ENCODE measurements at places on chromosomes 12 and 14.

GRCh38 chr12:7207866-7208625, 18.6 kb downstream of the PEX5 start:
- DNase-seq: no peak

GRCh38 chr12:3193755-3194154, 116.6 kb downstream of the TSPAN9 start:
- no peak for DNase-seq

- peak; percentile 36 for DNase-seq
Observed at GRCh38 chr12:109134186-109134917, 18.0 kb downstream of the ACACB start.

- no peak for DNase-seq
Observed at GRCh38 chr12:23721268-23721667, 228.2 kb downstream of the SOX5 start.

- DNase-seq: peak; percentile 41
Observed at GRCh38 chr12:79689061-79689476, 1.7 kb downstream of the PAWR start.

DNA sequence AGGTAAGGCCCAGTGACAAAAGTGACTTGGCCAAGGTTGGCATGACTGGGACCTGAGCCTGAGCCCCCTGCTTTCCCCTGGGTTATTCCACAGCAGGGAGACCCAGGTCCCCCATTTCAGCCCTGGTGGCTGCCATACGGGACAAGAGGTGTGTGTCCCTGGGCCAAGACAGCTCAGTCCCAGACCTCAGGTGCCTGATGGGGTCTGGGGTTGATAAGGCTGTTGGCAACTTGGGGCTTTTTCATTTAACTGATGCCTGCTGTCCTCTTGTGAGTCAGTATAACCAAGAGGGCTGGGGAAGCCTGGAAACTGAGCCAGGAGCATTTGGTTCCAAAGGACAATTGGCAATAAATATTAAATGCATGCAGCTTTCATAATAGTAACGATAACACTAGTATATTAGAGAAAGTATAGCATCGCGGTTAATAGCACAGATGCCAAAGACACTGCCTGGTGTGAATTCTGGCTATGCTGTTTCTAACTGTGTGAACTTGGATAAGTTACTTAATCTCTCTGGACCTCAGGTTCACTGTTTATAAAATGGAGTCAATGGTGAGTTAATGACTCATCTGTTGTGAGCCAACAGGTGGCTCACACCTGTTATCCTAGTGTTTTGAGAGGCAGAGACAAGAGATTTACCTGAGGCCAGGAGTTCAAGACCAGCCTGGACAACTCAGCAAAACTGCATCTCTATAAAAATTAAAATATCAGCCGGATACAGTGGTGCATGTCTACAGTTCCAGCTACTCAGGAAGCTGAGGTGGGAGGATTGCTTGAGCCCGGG, 898 bp downstream of the SDSL start:
- DNase-seq: no peak

GRCh38 chr12:77685112-77685511, 145.6 kb upstream of the NAV3 start:
- peak; percentile 77 for DNase-seq

DNA sequence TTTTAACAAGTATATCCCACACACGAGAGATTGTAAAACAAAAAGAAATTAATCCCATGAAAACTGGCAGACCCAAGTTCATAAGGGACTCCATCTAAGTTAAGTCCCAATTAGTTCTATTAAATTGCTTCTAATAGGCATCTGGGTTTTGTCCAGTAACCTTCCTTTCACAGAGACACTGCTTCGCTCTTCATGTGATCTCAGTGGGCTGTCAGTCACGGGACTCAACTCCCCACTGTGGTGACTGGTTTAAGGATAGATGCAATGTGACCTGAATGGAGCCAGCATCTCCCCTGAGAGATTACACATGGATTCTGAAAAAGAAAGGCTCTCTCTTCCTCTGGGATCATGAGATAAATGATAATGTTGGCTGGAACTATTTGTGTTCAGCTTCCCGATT, 96.4 kb downstream of the GAS2L3 start:
- DNase-seq: no peak

GRCh38 chr12:4197922-4198763, 75.4 kb upstream of the CCND2 start:
- no peak for DNase-seq

DNA sequence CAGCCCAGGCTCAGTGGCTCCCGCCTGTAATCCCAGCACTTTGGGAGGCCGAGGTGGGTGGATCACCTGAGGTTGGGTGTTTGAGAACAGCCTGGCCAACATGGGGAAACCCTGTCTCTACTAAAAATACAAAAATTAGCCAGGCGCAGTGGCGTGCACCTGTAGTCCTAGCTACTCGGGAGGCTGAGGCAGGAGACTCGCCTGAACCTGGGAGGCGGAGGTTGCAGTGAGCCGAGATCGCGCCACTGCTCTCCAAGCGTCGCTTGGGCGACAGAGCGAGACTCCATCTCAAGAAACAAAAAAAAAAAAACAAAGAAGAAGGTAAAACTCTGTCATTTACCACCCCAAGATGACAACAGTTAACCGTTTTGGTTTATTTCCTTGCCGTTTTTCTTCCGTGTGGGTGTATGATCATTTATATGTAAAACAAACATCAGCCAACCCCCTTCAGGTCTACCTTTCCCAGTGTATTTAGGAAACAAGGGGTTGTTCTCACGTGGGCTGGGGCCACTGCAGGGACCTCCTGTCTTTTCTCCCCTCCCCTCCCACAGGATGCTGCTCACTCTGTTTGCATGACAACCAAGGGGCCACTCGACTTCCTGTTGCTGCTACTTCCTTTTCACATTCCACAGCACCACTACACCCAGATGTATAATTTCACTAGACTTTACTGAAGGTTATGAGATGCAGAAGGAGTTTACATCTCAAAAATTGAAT, 13.6 kb downstream of the TTC9 start:
- DNase-seq: no peak

DNA sequence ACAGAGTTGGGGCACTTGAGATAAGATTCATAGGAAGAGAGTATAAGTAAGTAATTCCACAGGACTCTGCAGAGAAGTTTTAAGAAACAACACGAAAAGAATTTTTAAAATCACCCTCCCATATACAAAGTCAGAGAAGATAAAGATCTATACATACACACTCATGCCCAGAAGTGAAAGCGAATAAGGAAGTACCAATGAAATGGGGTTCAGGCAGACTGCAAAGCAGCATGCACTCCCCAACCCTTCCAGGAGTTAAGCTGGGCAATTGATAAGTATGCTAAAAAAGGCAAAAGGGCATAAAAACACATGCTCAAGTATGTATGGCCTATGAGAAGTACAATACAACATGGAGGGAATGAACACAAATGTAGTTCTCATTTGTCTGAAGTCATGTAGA, 246.2 kb upstream of the GRIP1 start:
- DNase-seq: no peak

DNA sequence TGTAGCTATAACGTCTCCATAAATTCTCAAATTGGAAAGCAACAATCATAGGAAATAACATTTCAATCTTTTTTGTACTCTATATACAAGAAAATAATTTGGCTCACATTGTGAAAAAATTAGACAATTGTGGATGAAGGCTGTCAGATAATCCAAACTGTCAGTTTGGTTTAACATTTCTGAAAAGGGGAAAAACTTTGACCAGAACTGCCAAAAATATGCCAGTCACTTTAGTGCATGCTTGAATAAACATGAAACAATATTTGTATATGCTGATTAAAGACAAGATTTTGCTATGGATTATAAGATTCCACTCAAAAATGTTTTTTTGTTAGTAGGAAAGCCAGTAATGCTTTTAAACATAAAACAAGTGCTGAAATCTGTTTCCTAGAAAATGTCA, 38.9 kb downstream of the CCDC59 start:
- DNase-seq: no peak

- no peak for DNase-seq
Observed at GRCh38 chr12:69129564-69129963, 109.8 kb upstream of the CPSF6 start.

GRCh38 chr12:14387219-14387871, 21.9 kb downstream of the ATF7IP start:
- DNase-seq: no peak

GRCh38 chr14:77124345-77125280, 17.0 kb downstream of the ZDHHC22 start:
- DNase-seq: peak; percentile 62

DNA sequence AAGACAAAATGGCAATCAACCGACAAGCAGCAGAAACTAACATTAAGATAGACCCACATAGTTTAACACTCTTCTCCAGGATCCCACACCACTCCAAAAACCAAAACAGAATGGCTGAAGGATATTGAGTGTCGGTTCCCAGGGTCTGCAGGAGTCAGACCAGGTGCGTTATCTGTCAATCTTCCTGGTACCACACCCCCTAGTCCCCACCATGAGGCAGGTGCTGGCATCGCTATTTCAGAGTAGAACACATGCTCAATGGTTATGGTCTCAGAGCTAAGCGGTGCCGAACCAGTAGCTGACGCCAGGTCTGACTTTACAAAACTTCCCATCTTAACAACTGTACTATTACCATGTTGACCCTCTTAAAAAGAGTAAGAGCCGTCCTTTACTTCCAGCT, 10.2 kb downstream of the STX2 start:
- no peak for DNase-seq

DNA sequence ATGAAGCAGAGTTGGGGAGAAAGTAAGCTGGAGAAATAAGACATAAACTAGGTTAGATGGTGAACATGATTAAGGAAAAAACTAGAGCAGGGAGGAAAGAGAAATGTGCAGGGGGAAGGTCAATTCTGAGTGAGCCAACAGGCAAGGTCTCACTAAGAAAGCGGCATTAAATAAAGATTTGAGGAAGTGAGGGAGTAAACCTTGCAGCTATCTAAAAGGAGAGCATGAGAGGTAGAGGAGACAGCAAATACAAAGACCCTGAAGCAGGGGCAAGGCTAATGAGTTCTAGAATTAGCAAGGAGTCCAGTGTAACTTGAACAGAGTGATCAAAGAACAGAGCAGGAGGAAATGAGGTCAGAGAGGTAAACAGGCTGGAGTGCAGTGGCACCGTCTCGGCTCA, 4.4 kb upstream of the SOCS2 start:
- no peak for DNase-seq

DNA sequence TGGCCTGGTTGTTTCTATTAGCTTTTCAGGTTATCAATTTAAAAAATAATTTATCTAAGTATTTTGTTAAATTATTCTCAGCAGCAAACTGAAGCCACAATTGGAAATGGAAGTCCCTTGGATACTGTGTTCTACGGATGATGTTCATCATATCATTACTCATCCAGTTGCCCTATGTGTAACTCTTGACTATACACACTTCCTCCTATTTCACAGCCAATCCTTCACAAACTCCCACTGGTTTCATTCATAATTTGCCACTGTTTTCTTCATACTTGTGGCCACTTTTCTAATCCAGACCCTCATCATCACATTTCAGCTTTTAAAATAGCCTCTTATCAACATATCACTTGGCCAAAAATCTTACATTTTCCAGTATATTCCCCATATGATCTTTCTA, 84.0 kb downstream of the CATSPERB start:
- DNase-seq: no peak

- no peak for DNase-seq
Observed at GRCh38 chr14:106346084-106346483, 819.7 kb downstream of the TMEM121 start.

GRCh38 chr12:3087758-3088650, 10.8 kb downstream of the TSPAN9 start:
- DNase-seq: no peak

GRCh38 chr12:26119391-26119989, 5.3 kb downstream of the BHLHE41 start:
- peak; percentile 52 for DNase-seq

DNA sequence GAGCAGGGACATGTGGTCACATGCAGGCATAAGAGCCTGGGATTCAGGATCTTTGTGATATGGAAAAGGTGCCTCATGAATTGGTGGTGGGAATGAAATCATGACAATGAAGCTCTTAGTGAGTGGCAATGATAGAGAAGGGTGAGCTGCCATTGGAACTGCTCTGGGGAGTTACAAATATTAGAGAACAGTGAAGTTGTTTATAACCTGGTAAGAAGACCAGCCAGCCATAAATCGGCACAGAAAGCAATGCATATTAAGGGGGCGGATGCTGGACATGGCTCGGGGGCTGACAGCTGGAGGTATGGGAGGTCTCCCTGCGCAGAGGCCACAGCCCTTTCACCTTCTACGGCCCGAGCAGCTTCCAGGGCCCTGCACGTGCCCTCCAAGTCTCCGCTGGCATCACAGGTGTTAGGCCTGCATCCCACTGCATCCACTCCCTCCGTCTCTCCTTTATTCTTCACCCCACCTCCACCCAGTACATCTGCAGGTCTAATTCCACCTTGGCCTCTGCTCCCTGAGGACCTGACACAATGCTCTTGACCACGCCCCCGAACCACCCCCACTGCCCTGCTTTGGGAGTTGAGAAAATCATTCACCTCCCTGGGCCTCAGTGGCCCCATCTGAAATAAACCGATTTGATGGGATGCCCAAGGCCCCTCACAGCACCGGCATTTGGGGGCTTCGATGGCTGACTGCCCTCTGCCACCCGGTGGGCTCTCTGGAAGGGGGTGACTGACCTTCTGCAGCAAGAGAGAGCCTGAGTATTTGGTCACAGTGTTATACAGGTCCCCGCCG, 4.1 kb downstream of the CACNA2D4 start:
- DNase-seq: no peak

GRCh38 chr14:33114331-33114730, 175.7 kb downstream of the NPAS3 start:
- no peak for DNase-seq

DNA sequence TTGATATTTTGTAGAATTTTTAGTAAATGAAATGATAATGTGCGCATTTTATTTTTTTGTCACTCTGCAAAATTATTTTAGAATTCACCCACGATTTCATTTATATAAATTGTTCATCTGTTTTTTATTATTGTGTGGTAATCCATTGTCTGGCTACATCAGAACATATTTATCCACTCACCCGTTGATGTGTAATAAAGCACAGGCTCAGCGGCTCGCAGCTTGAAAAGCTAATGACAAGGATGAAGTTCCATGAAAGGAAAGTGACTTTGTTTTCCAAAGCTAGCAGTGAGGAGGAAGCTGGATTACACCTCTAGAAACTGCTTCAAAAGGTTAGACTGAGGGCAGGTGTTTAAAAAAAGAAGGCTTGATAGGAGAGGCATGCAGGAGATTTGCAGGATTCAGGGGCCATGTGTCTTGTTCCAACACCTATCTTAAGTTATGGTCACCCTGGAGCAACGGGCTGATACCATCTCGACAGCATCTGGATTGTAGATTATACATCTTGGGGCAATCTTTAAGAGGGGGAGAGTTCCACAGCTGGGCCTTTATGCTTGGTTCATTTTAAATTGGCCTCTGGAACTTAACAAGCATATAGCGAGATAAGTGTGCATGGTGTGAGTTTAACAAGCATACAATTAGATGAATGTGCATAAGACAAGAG, 194.1 kb downstream of the TMTC3 start:
- no peak for DNase-seq

All from HAP-1 (cell line).